T-helper 9 cell (primary cell): ENCODE measurements at places on chromosomes 1 and 21.

DNA sequence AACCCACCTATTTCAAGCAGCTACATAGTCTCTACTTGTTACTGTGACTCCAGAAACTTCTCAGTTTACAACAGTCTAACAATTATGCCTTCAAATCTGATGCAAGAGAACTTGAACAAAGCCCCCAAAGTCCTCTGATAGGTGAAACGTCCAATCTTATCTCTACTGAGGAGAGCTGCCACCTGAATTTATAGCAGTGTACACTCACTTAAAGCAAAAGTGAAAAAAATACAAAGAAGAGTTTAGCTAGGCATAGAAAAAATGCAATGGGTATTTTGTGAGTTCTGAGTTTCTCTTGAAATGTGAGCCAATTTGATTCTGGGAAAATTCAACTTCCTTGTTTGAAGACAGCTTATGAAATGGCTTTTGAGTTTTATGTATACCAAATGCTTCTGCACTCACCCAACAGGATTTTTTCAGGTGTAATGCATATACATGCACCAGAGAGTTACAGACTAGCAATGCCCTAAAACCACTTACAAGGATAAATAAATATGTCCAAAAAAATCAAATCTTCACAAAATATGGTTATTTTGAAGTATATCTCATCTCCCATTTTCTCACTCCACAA lies 17.8 kb upstream of the CLIC6 start:
- no peak for DNase-seq

DNA sequence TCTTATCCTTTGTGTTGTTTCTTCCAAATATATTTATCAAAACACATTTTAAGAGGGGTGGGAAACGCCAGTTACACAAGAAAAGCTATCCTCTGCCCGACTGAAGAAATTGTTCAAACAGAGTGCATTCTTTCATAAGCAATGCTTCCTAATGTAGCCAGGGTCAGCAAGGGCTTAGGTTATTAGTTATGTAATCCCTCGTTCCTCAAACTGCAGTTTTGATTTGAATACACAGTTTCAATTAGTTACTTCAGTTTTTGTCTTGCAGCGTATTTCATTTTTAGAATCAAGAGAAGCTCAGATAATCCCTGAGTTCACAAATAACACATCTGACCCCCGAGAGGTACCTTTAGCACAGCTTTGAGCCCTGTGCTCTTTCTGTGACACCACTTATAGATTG lies 141.7 kb upstream of the NRIP1 start:
- no peak for DNase-seq

DNA sequence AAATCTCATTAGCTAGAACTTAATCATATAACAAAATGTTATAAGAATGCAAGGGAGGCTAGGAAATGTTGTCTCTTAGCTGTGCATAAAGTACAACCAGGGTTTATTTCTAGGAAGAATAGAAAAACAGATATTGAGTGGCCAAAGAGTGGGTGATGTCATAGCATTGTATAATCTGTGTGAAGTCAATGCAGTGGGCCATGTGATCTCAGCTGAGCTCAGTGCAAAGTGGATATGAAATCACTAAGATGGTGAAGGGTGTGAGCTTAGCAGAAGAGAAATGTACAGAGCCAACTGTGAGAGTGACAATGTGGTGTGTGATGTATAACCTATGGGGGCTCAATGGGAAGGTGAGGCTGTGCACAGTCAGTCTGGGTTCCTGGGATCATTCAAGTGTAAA lies 29.7 kb upstream of the DUSP23 start:
- no peak for DNase-seq

DNA sequence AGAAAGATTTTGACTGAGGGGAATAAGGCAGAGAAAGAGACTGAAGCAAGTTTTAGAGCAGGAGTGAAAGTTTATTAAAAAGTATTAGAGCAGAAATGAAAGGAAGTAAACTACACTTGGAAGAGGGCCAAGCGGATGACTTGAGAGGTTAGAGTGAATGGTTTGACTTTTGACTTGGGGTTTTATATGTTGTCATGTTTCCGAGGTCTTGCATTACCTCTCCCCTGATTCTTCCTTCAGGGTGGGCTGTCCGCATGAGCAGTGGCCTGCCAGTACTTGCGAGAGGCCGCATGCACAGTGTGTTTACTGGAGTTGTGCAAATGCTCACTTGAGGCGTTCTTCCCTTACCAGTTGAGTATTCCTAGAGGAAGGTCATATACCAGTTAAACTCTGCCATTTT lies 13.0 kb upstream of the DENND2D start:
- no peak for DNase-seq
